ENCODE measurements at places on chromosomes 2 and 18. TPM values are rescaled to one million over a fixed set of nuclear protein-coding genes. Genes with fewer than 3 reads are reported as not detected.

Gene SLC4A3
- 5.1 TPM for total RNA-seq

Gene TLX2
- total RNA-seq = not detected

DNA sequence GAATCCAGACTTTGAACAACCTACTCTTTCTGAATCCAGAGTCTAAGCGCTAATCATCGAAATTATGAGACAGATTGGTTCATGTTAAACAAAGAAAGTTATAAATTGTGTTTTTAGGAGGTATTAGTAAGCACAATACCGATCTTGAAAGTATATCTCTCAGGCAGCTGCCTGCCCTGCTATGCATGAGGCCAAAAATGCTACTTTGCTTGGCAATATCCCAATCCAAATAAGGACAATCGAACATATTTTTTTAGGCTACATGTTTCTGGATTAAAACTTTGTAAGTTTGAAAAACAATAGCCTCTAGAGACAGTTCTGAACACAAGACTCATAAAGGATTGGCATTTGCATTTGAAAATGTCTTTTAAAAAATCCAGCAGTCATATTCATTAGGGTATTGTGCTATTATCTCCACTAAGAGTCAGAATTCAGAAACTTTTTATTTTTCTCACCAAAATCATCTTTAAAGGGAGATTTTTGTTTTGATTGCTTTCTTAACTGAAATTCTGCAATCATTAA is 167.1 kb downstream of the PDE1A start:
- no peak for DNase-seq

GRCh38 chr2:158214431-158214830 is 112.8 kb downstream of the UPP2 start:
- DNase-seq = peak; percentile 19

- DNase-seq = no peak
These were observed 112.5 kb upstream of the ARHGAP28 start for GRCh38 chr18:6616981-6617380.

DNA sequence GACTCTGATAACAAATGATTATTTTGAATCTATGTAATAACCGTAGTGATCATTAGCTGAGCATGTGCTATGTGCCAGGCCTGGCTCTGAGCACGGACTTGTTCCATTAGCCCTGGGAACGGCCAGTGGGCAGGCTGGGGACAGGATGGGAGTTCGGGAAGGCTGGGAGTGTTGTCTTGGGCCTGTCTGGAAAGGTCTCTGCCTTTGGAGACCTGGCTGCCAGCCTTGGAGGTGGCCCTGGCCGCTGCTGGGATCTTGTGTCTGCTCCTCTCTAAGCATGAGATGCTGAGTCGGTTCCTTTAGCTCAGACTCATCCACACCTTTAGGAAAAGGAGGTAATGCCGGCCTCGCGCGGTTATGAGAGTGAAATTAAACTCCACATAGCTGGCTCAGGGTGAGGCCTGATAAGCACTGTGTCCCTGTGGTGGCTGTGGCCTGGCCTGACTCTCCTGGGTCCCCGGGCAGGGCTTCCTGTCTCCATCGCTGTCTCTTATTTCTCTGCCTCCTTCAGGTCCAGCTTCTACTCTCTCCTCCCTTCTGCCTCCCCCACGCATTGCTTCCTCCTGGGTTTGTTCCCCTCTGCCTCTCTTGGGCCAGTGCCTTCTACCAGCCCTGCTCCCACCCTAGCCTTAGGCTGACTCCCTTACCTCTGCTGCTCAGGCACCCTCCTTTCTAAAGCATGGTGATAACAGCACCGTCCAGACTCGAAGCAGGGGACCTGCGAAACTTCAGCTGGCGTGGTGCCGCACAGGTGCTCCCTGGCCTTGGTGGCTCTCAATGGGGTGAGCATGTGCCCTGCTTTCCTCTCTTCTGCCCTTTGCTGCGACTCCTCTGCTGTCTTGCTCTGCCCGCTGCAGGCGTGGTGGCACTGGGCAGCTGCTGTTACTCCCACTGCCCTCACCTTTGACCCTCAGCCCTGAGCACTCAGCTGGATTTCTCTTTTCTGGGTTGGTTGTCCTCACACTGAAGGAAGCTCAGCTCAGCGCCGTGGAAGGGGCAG is 41.8 kb downstream of the NCK2 start:
- DNase-seq = no peak

Measured in tibial nerve (tissue), 4 donors.